ENCODE measurements at places on chromosomes 4 and X.

GRCh38 chr4:110669663-110670062, 46.8 kb upstream of the PITX2 start:
- no peak for DNase-seq

GRCh38 chr4:6902318-6903042, 7.1 kb upstream of the TBC1D14 start:
- DNase-seq = no peak

DNA sequence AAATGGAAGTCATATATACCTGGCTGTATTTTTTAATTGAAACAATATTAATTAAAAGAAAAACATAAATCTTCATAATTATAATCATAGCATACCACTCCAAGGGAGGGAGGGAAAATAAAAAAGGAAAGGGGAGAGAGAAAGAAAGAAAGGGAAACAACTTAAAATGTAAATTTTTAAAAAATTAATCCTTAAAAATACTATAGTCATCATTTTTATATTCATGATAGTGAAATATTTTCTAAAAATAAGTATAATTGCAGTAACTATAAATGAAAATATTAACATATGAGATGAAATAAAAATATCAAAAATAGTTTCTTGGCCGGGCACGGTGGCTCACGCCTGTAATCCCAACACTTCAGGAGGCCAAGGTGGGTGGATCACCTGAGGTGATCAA, 59.2 kb downstream of the DDX60L start:
- DNase-seq = no peak

DNA sequence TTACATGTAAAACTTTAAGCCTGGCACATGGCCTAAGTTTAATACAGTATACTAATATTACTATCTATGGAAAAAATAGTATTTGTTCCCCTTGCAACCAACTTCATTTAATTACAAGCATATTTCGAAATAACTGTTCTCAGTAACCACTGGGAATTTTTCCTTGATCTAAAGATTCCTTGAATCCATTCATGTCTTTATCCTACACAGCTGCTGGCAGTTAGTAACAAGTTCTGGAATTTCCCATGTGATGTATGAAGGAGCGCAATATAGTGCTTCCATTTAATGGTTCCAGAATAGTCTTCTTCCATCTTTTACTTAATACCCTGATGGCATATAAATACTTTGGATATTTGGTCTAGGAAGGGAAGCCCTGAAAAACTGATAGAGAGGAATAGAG, 136.5 kb downstream of the AASDH start:
- no peak for DNase-seq

- DNase-seq = no peak
Measured at GRCh38 chrX:69152417-69152841, 12.8 kb downstream of the PJA1 start.

- no peak for DNase-seq
Measured at GRCh38 chr4:13615161-13615560, 12.4 kb downstream of the BOD1L1 start.

DNA sequence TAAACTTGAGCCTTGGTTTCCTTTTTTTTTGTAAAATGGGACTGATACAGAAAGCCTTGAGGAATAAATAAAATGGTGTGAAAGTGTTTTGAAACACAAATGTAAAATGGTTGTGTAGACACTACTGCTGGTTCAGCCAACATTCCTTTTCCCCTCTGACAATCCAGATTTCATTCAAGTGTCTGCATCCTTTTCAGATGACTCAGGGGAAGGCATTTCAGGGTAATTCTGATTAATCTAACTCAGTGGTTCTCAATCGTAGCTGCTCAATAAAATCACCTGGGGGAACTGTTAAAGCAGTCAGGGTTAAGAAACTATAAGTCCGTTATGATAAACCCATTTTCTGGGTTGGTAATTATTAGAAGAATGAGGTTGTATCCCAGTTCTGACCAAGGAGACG, 4.6 kb downstream of the ARHGAP10 start:
- DNase-seq = no peak

DNA sequence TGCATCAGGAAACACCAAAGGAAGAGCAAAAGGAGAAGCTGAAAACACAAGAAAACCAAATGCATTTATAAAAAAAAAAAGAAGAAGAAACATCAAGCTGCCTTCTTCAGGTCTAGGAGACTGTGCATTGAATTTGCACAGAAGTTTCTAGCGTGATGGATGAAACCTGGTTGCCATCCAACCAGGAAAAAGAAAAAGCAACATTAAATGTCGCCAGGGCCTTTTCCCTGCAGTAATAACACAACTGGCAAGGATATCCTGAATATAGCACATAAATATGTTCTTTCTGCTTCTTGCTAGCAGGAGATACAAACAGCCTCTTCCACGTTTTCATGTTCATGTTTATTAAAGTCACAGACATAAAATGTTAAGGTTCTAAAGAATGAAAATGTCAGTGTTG, 60.8 kb upstream of the ZFP42 start:
- DNase-seq = no peak

DNA sequence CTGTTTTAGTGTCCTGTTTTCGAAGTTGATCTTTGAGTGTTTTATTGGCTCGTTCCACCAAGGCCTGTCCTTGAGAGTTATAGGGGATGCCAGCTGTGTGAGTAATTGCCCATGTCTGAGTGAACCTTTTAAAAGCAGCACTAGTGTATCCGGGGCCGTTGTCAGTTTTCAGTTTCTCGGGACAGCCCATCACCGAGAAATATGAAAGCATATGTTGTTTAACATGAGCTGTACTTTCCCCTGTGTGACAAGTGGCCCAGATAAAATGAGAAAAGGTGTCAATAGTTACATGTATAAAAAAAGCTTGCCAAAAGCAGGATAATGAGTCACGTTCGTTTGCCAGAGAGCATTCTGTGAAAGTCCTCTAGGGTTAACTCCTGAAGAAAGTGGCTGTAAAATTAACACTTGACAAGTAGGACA, 48.6 kb upstream of the RASSF6 start:
- DNase-seq = no peak

DNA sequence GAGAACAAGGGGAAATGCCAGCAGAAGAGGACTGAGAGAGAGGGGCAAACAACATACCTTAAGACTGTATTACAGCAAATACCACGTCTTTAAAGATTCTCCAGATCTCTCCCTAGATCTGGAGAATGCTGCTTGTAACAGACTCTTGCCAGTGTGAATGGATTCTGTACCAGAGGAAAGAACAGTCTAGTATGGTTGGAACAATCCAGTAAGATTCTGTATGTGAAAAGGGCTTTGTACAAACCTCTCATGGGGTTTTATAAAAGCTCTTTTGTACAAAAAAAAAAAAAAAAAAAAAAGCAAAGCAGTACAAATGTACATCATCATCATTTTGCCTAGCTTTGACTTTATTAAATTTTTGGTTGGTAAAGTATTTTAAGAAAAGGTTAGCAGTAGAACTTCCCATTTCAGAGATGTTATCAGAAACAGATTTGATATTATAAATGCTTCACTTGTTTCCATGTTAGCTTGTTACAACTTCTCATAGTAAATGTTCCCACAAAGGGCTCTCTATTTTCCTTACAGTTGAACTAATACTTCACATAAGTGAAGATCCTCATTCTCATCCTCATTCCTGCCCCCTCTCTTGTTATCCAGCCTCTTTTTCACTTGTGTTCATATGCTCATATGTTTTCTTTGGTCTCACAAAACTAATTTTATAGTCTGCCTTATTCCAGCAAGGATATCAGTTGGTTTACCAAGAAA, 144.2 kb downstream of the EDA start:
- no peak for DNase-seq

- DNase-seq = no peak
Measured at GRCh38 chr4:12409507-12410190, 981.0 kb upstream of the HS3ST1 start.

- DNase-seq = no peak
Measured at GRCh38 chr4:34636623-34637022, 1607.7 kb downstream of the ARAP2 start.

DNA sequence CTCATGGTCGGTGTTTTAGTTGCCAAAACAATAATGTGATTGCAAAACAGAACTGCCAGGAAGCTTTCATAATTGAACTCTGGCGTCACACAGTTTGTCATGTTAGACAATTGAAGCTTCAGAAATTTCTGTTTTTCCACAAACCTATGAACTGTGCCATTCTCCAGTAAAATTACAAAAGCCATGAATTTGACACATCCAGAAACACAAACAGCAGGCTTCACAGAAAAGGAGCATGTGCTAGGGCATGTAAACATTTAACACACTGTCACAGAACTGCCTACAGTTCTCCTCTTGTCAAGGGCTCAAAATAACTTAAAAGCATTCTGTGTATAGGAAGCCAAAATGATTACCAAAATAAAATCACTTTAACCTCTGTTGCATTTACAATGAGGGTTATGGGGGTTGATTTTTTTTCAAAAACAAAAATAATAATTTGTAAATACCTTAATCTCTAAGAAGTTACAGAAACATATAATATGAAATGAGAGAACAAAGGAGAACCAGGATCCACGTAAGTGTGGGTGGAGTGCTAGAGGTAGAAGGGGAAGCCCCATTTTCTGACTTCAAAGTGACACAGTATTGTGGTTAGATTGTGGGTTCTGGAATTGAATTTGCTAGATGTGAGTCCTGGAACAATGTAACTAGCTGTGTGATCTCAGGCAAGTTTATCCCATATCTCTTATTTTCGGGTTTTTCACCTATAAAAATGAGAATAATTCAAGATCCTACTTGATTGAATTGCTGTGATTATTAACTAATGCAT, 295.0 kb downstream of the CENPC start:
- DNase-seq = no peak

DNA sequence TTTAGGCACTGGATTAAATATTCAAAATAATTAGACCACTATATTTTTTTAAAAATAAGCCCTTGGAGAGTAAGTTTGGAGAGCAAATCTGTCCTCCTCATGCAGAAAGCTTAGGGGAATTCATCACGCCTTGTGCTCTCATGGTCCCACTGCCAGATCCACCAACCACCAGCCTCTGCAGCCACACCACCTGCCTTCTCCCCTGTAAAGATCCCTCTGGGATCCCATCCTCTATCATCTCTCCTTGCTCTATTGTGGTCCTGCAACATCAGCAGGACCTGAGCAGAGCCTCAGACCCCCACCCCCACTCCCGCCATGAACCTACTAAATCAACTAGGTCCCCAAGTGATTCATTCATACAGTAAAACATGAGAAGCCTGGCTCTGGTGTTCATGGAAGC, 482.6 kb upstream of the GALNT7 start:
- no peak for DNase-seq

- no peak for DNase-seq
Measured at GRCh38 chrX:139596068-139596467, 65.5 kb downstream of the F9 start.

DNA sequence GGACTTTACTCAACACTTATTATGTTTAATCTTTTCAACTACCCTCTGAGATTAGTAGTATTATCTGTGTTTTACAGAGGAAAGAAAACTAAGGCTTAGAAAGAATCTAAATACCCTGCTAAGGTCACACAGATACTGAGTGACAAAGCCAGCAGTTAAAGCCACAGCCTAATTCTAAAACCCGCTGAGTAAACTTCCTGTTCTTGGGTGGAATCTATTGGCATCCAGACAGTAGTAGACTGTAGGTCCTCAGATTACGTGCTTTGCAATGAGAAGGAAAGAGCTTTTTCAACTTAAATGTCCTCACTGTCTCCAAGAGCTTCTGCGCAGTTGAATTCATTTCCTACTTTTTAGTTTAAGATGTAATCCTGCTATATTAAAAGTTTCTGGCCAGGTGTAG, 126.0 kb downstream of the TENM3 start:
- no peak for DNase-seq

GRCh38 chr4:171812333-171812664, 905 bp upstream of the GALNTL6 start:
- no peak for DNase-seq

- DNase-seq = no peak
Measured at GRCh38 chr4:4555916-4556315, 14.1 kb upstream of the STX18 start.

- no peak for DNase-seq
Measured at GRCh38 chr4:112185334-112185733, 40.1 kb downstream of the FAM241A start.

- DNase-seq = no peak
Measured at GRCh38 chr4:106618956-106619355, 250.4 kb upstream of the GIMD1 start.

DNA sequence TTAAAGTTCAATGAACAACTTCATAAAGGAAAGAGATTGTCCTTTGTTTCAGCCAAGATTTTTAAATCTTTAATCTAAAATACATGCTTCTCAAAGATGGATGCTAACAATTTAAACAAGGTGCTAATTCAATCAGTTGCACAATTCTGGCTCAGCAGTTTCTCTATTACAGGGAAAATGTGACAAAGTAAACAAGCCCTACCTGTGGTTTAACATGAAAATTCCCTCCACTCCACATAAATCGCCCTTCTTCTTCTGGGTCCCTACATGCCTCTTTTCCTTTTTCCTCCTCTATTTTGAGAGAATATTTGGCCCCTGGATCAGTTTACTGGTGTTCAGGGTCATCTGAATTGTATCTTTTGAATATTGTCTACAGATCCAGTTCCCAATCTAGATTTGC, 80.6 kb downstream of the FRYL start:
- no peak for DNase-seq

DNA sequence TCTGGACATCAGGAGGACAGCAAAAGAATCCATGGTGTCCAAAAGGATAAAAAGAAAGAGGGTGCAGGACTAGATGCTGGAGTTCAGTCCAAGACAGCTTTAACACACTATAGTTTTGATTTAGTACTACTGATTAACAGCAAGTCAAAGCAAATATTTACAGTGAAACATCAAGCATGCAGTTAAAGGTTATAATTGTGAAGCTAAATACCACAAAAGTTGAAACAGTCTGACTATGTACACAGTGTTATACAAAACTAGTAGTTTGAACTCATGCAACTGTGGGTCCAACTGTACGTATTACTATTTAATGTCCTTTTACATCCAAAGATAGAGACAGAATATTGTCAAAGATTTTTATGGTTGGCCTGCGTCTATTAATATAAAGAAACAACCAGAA, 57.6 kb downstream of the CHIC2 start:
- no peak for DNase-seq

- no peak for DNase-seq
Measured at GRCh38 chr4:28730304-28730703, 1869.7 kb downstream of the STIM2 start.

GRCh38 chr4:38495446-38495845, 168.6 kb upstream of the KLF3 start:
- no peak for DNase-seq

DNA sequence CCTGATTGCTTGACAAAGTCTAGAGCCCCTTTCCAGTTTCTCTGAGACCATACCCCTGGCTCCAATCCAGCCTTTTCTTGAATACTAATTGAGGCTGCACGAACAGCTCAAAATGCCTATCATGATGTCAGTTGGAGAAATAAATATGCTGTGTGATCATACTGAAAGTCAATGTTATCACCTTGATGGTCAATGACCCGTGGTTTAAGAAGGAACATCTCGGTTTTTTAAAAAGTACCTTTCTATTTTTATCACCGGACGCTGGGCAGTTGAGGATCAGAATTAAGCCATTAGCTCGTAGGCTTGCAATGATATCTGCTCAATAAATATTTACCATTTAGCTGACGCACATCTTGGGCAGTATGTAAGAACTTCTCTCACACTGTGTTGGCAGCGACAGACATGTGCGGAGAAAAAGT, 852 bp upstream of the WDR44 start:
- no peak for DNase-seq

GRCh38 chrX:121165930-121166359, 118.5 kb downstream of the GLUD2 start:
- no peak for DNase-seq

Measured in CD4-positive, alpha-beta T cell treated with Interleukin-2 at 100 ng/mL for 4 hours (primary cell).